ENCODE measurements at places on chromosomes 4 and X. TPM values are rescaled to one million over a fixed set of nuclear protein-coding genes. Genes with fewer than 3 reads are reported as not detected.

- H3K4me3 ChIP-seq, result no peak overlapping the region
- no peaks in the 10 kb centered on the region for H3K4me1 ChIP-seq
- no peaks in the 10 kb centered on the region for H3K36me3 ChIP-seq
- no peaks in the 10 kb centered on the region for H3K27me3 ChIP-seq
These were observed 7.3 kb downstream of the TREX2 start for GRCh38 chrX:153438532-153438931.

Gene CSN1S1
- total RNA-seq, result not detected

Gene ADH1C
- total RNA-seq, result 26.3 TPM

Gene BST1
- 2.1 TPM for total RNA-seq

- DNase-seq, result no peak
- no peak overlapping the region for H3K4me3 ChIP-seq
- H3K4me1 ChIP-seq, result no peaks in the 10 kb centered on the region
- H3K27me3 ChIP-seq, result no peaks in the 10 kb centered on the region
These were observed 15.8 kb downstream of the SASH3 start for GRCh38 chrX:129795584-129795983.

- no peak overlapping the region for H3K27ac ChIP-seq
- no peaks in the 10 kb centered on the region for H3K4me1 ChIP-seq
- no peaks in the 10 kb centered on the region for H3K27me3 ChIP-seq
These were observed 219.3 kb upstream of the FTHL17 start for GRCh38 chrX:31291131-31291530.
